Thyroid gland (tissue), 4 donors: ENCODE measurements at places on chromosomes 2 and 18. TPM values are rescaled to one million over a fixed set of nuclear protein-coding genes. Genes with fewer than 3 reads are reported as not detected.

LCT gene
- not detected for total RNA-seq

PXDN gene
- 6.9 TPM for total RNA-seq

GRCh38 chr2:75594596-75594995, 33.9 kb upstream of the EVA1A start:
- no peaks in the 10 kb centered on the region for H3K4me1 ChIP-seq
- H3K4me3 ChIP-seq = no peak overlapping the region
- no peak for DNase-seq
- H3K27me3 ChIP-seq = no peaks in the 10 kb centered on the region
- no peak overlapping the region for H3K27ac ChIP-seq
- H3K36me3 ChIP-seq = no peaks in the 10 kb centered on the region

DNA sequence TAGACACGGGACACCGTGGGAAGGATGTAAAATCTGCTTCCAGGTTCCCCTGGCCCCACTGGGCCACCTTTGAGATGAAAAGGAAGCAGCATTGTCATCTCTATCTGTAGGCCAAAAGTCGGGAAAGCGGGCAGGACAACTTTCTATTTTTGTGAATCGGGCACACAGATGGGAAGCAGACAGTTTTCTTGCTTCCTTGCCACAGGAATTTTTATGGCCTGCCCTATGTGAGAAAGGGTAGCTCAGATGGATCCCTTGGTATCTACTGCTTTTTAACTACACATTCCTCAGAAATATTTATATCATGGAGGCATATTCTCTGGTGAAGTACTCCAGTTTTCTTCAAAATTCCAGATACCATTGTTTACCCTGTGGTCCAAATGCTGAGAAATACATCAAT, 735.5 kb downstream of the CBLN2 start:
- H3K27ac ChIP-seq = no peak overlapping the region
- H3K36me3 ChIP-seq = no peaks in the 10 kb centered on the region
- no peak for DNase-seq
- H3K27me3 ChIP-seq = no peaks in the 10 kb centered on the region
- H3K4me1 ChIP-seq = no peaks in the 10 kb centered on the region
- H3K4me3 ChIP-seq = no peak overlapping the region

ZNF512 gene
- total RNA-seq = 51.2 TPM

GRCh38 chr2:225196579-225196978, 154.3 kb upstream of the DOCK10 start:
- H3K36me3 ChIP-seq = no peaks in the 10 kb centered on the region
- H3K4me1 ChIP-seq = no peaks in the 10 kb centered on the region
- no peak overlapping the region for H3K27ac ChIP-seq
- DNase-seq = no peak

GRCh38 chr2:99404797-99405669, 67.8 kb downstream of the EIF5B start:
- no peak overlapping the region for H3K27ac ChIP-seq
- H3K4me1 ChIP-seq = no peaks in the 10 kb centered on the region
- no peaks in the 10 kb centered on the region for H3K27me3 ChIP-seq
- no peak overlapping the region for H3K4me3 ChIP-seq

- no peaks in the 10 kb centered on the region for H3K36me3 ChIP-seq
- H3K27ac ChIP-seq = no peak overlapping the region
- H3K4me1 ChIP-seq = peaks cover 2% of the 10 kb centered on the region
- H3K4me3 ChIP-seq = no peak overlapping the region
Measured at GRCh38 chr2:222892761-222893160, 31.9 kb downstream of the ACSL3 start.

DNA sequence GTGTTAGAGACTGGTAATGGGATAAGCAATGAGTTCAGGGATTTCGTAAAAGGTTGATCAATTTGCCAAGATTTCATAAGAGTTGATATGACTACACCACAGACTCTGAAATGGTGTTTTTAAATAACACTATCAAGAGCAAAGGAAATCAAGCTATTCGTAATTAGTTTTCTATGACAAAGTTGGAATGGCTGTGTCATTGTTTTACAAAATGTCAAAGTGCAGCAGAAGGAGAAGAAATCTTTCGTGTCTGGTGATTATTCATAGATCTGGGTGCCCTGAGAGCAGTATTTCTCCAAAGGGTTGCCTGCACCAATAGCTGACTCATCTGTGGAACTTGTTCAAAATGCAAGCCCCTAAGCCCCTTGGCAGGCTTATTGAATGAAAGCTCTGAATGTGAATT, 70.1 kb downstream of the NABP1 start:
- H3K27me3 ChIP-seq = no peaks in the 10 kb centered on the region
- H3K27ac ChIP-seq = no peak overlapping the region
- DNase-seq = no peak
- H3K36me3 ChIP-seq = no peaks in the 10 kb centered on the region
